ENCODE measurements at places on chromosomes 1 and 21.
A peak's percentile ranks its signal among the peaks of the same experiment; 100 is the strongest.

DNA sequence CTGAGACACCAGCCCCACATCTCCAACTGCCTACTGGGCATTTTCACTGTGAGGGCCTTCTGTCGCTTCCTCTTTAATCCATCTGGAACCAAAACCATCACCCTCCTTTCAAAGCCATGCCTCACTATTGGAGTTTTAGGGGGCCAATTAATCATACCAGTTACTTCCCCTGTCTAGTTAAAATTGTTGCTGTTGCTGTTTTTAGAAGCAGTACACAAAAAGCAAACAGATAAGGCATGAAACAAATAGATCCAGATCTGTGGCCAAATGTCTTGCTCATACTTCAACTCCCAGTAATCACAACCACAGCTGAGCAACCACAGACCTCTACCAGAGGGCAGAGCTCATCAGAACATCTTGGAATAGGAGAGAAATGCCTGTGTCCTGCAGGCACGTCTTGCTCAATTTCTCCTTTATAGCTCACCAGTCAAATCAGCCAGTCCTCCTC, 133.8 kb upstream of the C1orf105 start:
- no peak for DNase-seq

DNA sequence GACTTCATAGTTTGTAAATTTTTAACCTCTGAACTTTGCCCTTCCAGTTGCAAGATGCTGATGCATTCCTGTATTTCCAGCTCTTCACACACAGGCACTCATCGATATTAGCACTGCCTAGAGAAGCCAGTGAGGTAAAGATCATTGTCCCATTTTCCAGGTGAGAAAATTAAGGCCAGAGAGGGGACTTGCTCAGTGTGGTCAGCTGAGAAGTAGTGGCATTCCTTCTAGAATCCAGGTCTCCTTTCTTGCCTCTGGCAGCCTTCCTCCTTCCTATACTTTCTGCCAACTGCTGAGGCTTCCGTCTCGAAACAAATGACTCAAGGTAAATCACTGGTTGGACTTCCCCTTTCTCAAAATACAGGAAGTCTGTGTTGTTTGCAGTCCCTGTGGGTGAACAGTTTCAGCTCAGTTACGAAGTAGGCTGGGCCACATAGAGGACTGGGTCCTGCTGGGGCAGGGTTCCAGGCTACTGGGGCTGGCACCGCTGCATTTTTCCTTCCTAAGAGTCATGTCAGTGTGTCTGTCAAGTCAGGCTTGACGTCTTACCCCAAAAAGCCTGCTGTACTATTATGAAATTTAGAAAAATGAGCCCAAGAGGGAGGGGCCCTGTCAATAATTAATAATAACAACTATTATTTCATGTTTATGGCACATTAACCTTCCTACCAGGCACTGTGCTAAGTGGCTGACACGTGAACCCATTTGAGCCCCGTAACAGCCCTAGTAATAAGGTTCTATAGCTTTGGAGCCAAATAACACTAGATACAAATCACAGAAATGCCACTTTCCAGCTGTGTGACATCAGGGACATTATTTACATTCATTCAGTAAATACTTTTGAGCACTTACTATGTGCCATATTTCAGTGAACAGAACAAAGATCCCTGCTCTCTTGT, 16.6 kb upstream of the RNF19B start:
- peak; percentile 42 for DNase-seq

- DNase-seq, result no peak
Observed at GRCh38 chr1:56187405-56187804, 392.0 kb downstream of the PLPP3 start.

- no peak for DNase-seq
Observed at GRCh38 chr1:175637911-175638310, 105.5 kb downstream of the TNR start.

DNA sequence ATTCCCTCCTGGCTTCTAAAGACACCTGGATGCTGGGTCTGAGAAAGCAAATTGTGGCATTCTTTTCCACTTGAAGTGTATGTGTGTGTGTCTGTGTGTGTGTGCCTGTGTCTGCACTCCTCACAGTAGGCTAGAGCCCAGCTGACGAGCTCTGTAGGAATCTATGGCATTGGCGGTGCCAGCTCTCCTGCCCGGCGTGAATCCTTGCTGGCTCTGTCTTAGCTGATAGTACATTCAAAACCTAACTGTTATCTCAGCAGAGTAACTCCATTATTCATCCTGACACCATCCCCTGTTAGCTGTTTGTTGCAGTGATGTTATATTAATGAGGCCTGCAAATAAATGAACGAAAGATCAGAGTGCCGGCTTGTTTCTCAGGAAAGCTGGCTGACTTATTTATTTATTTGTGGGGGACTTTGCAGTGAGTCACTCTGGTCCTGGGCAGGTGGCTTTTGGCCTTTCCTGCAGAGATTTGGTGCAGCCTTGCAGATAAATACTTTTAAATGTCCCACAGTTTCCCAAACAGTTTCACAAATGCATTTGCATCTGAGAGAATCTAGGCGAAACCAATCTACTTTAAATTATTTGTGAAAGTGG, 160.6 kb upstream of the CD34 start:
- DNase-seq, result no peak

- no peak for DNase-seq
Observed at GRCh38 chr1:92356956-92357355, 58.1 kb downstream of the RPAP2 start.

DNA sequence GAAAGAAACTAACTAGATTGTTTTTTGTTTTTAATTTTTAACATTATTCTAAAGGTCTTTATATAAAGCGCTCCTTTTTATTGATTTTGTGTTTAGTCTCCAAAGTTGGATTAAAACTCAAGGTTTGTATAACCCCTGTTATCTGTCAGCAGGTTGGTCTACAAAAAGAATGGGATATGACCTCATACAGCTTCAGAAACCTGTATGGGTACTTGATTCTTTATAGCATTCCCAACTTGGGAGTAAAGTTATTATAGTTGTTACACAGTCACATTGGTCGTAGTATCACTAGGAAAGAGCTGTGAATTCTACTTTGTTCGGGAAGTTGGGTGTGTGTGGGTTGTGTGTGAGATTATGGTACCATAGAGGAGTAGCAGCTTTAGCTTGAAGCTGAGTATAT, 52.4 kb downstream of the ZMYM4 start:
- no peak for DNase-seq

DNA sequence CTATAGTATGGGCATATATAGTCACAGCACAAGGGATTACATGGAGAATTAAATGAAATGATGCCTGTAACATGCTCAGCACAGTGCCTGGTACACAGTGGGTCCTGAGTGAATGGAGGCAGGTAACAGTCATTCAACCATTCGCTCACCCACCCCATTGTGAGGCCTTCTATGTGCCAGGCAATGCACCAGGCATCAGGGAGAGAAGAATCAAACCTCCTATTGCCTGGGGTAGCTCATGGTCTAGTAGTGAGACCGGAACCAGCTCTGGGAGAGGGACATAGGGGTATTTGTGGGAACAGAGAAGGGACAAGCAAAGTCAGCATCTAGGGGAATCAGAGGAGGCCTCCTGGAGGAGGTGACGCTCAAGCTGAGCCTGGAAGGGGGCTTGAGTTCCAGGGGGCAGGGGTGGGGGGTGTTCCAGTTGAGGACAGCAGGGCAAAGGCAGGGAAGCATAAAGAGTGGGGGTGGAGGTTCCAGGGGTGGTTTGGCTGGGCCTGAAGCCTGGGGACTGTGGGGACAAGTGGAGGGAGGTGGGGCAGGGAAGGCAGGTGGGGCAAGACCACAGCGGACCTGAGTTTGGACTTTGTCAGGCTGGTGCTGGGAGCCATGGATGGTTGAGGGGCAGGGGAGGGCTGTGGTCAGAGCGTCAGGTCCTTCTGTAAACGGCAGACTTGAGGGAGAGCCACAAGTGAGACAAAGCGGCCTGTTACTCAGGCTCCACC, 591.6 kb downstream of the PTPRU start:
- DNase-seq, result no peak

DNA sequence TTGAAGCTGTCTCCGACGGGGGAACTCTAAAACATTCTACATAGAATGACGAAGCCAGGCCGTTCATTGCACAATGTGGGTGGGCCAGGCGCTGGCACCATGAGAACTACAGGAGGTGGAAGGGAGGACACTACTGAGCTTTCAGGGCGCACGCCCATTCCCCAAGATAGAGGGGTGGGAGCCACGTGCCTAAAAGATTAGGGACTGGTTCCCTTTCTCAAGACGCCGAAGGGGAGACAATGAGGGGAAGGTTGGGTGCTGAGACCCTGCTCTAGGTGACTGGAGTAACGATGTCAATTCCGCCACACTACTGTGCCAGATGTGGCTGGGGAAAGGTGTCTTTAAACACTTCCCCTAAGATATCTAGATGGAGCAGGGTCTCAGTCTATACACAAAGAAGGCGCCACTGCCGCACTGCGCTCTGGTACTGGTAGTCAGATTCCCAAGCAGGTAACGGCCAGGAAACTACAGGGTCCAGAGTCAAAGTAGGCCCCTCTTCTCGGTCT, 782 bp downstream of the CSDE1 start:
- DNase-seq, result no peak

- no peak for DNase-seq
Observed at GRCh38 chr1:46549697-46550681, 1.5 kb downstream of the KNCN start.

DNA sequence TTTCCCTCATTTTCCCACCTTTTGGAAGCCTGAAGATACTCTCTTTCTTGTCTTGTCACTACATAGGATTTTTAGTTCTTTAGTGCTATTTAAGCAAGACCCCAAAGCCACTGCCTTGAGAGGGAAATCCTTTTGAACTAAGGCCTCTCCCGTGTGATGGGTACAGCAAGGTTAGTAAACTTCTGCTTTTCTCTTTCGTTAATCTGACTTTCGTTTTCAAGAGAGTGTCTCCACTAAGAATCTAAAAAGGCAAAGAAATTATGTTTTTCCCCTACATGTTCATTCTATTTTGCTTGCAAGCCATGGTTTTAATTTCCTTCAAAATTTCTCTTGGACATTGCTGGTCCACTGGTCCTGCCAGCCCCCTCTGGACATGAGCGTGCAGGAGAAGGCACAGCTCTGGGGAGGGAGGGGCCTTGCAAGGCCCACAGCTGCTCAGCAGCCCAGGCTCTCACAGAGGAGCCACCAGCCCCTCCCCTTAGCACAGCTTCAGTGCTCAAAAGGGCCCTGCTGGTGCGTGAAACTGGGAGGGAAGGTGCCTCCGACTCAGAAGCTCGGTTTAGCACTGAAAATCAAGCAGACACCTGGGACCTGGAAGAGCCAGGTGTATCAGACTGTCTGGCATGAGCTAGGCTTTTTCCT, 210.9 kb upstream of the GALNT2 start:
- DNase-seq, result no peak

- DNase-seq, result no peak
Observed at GRCh38 chr1:221869779-221870178, 127.9 kb upstream of the DUSP10 start.

DNA sequence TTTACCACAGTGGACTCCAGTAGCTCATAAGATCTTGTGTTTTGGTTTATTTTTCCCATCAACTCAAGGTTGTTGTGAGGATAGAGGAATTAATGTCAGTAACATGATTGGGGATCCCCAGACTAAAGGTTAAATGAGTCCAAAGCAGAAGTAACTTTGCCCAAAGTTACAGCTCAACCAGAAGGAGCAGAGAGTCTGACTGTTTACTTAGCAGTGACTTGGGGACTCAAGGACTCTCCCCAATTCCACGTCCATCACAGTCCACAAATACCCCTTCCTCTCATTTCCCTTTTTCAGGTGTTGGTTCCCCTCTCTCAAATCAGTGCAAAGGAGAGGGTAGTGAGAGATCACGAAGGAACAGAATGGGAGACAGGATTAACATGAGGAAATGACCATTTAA, 4.0 kb upstream of the ETV3 start:
- DNase-seq, result no peak

DNA sequence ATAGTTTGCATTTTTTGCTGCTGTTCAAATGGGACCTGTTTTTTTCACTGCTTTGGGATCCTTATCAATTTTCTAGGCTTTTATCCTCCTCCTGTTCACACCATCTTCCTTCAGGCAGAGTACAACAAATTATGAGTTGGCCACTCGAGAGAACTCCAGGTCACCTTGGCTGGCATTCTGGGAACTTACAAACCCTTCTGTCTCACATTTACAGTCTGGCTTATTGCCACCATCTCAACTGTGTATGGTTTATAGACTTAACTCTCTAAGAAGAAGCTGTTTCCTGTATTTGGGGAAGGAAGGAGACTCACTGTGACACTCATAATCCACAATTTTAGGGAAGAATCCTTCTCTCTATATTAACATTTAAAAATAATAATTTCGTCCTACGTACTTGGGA, 5.4 kb upstream of the ZNF691 start:
- no peak for DNase-seq

DNA sequence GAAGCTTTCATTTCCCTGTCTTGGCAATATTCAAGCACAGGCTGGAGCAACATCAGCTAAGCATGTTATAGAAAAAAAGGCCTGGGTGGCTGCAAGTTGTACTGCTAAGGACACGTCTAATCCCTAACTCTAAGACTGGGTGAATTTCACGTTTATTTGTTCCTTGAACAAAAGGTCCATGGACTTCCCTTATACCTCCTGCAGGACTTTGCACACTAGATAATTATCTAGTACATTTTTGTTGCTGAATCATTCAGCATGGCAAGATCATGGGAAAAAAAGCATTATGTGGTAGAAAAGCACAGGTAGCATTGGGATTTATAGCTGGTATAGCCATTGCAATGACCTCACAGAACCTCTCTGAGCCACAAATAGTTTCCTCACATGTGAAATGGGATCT, 130.7 kb upstream of the DMRTA2 start:
- no peak for DNase-seq
